ENCODE measurements at places on chromosomes 6 and 20. TPM values are rescaled to one million over a fixed set of nuclear protein-coding genes. Genes with fewer than 3 reads are reported as not detected.

SYCP2 gene
- total RNA-seq, result 0.26 TPM

TUBB1 gene
- total RNA-seq, result not detected

ANGPT4 gene
- not detected for total RNA-seq

CCN6 gene
- not detected for total RNA-seq

FNDC1 gene
- total RNA-seq, result not detected

PGC gene
- not detected for total RNA-seq

OR2J3 gene
- not detected for total RNA-seq

COL19A1 gene
- total RNA-seq, result not detected

RAET1L gene
- 0.79 TPM for total RNA-seq

F13A1 gene
- total RNA-seq, result 0.13 TPM

CFAP206 gene
- not detected for total RNA-seq

ZBTB24 gene
- 4.6 TPM for total RNA-seq

ZSCAN12 gene
- total RNA-seq, result 6.8 TPM

FAM83C gene
- 0.26 TPM for total RNA-seq

ELOVL2 gene
- under 0.01 TPM for total RNA-seq

NRSN1 gene
- total RNA-seq, result not detected

SCUBE3 gene
- total RNA-seq, result not detected

THBD gene
- total RNA-seq, result 21.4 TPM

FERMT1 gene
- 26.6 TPM for total RNA-seq

SIRPG gene
- total RNA-seq, result not detected

PPARD gene
- 10.3 TPM for total RNA-seq

UNC5CL gene
- total RNA-seq, result 0.26 TPM

RNF146 gene
- total RNA-seq, result 49.0 TPM

RPS10 gene
- total RNA-seq, result 2,015 TPM

SIRPD gene
- total RNA-seq, result not detected

DEK gene
- total RNA-seq, result 63.1 TPM

ACSS2 gene
- total RNA-seq, result 45.1 TPM

MAFB gene
- 1.3 TPM for total RNA-seq

MROH8 gene
- 0.13 TPM for total RNA-seq

MUC21 gene
- total RNA-seq, result 0.53 TPM

RNF182 gene
- total RNA-seq, result not detected

LST1 gene
- total RNA-seq, result not detected

CCN5 gene
- not detected for total RNA-seq

SLC16A10 gene
- under 0.01 TPM for total RNA-seq

RSPH4A gene
- 0.26 TPM for total RNA-seq

MLIP gene
- 0.53 TPM for total RNA-seq

SLC4A11 gene
- 3.2 TPM for total RNA-seq

CST4 gene
- not detected for total RNA-seq

EEF1A2 gene
- 1.9 TPM for total RNA-seq

Measured in bronchial epithelial cell (primary cell).